ENCODE measurements at places on chromosomes 6 and 20. TPM values are rescaled to one million over a fixed set of nuclear protein-coding genes. Genes with fewer than 3 reads are reported as not detected.

DEFB132 gene
- total RNA-seq = not detected

CSNK2A1 gene
- total RNA-seq = 129 TPM

IYD gene
- total RNA-seq = not detected

WFDC12 gene
- total RNA-seq = not detected

BPIFA1 gene
- total RNA-seq = not detected

TINAG gene
- total RNA-seq = not detected

MCHR2 gene
- not detected for total RNA-seq

TIAM2 gene
- 8.9 TPM for total RNA-seq

SOX18 gene
- total RNA-seq = 25.2 TPM

STXBP5 gene
- 17.4 TPM for total RNA-seq

OR2H2 gene
- not detected for total RNA-seq
